ENCODE measurements at places on chromosomes 11 and 22.

DNA sequence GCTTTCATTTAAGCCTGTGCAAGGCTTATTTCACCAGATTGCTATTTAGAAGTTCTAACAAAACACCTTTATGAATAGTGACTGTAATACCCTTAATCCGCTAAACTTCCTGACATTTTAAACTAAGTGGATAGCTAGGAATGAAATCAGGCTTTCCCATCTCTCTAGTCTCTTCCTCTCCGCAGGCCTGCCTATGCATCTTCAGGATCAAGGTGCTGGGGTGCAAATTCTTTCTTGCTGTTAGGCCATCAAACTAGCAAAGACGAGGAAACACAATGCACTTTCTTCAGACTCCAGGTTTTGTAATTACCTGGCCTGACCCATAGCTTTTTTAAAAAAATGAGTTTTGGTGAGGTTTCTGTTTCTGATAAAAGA is 149.4 kb downstream of the DBX1 start:
- no peak for DNase-seq

DNA sequence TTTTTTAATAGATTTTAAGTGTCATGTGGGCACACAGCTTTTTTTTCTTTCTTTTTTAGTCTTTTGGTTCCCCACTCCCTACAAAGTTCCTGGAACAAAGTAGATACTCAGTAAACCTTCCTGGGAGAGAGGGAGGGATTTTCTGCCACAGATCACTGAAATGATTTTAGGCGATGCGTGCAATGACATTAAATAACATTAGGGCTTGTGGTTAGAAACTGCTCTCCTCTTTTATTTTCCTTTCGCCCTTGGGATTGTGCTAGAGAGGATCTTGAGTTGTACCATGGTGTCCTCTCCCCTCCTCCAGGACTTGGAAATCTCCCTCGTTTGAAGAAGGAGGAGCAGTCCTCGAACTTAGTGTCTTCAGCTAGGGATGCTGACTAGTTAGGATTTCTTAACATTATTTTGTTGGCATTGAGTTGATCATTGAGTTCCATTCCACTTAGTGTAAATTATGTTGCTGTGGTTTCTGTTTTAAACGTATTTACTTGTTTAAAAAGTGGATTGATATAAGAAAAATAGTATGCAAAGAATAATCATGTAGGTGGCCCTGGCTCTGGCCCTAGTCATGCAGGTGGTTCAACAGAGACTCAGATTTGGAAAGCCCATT is 88.4 kb downstream of the TRAF6 start:
- DNase-seq: no peak

DNA sequence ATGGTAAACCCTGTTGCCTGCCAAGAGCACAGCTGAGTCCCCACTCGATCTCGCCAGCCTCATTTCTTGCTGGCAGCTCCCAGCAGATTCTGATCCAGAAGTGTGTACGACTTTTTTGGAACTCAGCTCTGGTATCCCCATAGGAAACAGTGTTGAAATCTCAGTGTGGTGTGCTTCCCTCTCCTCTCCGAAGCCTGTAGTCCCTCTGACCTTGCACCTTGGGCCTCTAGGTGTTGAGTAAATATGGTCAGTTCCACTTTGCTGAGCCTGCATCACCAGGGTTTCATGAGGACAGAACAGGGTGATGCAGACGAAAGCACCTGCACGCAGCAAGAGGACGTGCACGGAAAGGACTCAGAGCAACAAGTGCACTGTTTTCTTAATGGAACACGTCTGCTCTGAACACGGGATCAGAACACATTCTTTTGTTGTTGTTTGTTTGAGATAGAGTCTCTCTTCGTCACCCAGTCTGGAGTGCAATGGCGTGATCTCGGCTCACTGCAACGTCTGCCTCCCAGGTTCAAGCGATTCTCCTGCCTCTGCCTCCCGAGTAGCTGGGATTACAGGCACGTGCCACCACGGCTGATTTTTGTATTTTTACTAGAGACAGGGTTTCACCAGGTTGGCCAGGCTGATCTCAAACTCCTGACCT is 3.8 kb upstream of the CPT1A start:
- no peak for DNase-seq

DNA sequence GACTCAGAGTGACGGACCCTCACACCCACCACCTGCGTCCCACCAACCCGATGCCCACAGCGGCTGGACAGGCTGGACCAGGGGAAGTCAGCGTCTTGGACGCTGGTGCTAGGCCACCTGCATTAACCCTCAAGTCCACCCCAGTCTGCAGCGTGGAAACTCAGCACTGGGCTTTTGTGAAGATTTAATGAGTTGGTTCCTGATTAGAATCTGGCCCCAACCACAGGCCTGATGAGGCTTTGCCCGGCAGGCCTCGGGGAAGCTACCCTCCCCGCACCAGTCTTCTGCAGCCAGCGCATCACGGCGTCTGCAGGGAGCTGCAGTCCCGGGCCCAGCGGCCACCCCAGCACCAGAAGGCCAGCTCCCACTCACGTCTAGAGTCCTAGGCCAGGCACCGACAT is 101.0 kb downstream of the BRD1 start:
- DNase-seq: no peak

DNA sequence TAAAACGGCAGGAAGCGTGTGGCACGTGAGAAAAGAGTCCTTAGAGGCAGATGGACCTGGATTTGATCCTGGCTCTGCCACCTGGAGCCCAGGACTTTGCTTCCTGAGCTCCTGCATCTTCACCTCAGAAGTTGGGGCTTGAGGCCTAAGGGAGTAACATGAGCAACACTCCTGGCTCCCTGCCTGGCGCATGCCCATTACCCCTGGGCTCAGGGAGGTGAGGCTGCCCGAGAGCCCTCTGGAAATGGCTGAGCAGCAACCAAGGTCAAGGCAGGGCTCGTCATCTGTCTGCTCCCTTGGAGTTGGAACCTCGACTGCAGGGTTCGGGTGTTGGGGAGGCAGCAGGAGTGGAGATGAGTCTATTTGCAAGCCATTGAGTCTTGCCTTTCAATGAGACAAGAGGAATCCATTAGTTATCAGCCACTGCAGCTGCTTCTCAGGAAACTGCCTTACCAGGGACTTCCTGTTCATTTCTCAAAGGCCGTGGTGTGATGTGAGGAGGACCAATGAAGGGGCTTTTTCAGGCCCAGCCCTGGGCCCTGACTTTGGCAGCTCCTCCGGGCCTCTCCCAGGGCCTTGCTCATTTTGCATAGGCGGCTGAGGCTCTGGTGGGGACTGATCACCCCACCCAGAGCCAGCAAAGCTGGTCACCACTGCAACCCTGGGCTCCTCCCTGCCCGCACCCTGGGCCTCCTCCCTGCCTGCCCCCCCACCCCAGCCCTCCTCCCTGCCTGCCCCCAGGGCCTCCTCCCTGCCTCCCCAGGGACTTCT is 6.4 kb downstream of the FADS2 start:
- DNase-seq: no peak

GRCh38 chr11:1481861-1482441 is 4.6 kb downstream of the MOB2 start:
- no peak for DNase-seq

- no peak for DNase-seq
These were observed 152.8 kb upstream of the ZBED5 start for GRCh38 chr11:11010624-11011127.

DNA sequence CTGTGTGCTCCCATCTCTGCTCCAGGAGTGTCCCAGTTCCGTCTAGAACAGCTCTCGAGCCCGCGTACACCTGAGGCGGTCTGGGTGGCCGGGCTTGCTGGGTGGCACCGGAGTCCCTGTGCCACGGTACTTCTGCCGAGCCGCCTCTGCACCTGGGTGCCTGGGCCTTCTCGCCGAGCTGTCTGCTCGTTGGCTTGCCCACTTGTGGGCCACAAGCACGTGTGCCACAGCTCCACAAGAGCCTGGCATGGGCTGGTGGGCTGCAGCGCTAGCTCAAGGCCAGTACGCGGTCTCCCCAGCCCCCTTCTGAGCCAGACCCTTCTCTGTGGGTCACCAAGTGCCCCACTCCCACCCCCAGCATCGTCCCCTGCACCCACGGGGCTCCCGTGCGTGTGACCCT is 388.0 kb downstream of the TBC1D22A start:
- DNase-seq: no peak

GRCh38 chr11:131371791-131372104 is 1.3 kb downstream of the NTM start:
- DNase-seq: no peak

GRCh38 chr22:39581303-39581702 is 10.8 kb downstream of the CACNA1I start:
- no peak for DNase-seq

- no peak for DNase-seq
These were observed 40.9 kb downstream of the DGCR2 start for GRCh38 chr22:19081351-19081750.

- DNase-seq: no peak
These were observed 7.0 kb downstream of the CCND1 start for GRCh38 chr11:69647761-69648497.

DNA sequence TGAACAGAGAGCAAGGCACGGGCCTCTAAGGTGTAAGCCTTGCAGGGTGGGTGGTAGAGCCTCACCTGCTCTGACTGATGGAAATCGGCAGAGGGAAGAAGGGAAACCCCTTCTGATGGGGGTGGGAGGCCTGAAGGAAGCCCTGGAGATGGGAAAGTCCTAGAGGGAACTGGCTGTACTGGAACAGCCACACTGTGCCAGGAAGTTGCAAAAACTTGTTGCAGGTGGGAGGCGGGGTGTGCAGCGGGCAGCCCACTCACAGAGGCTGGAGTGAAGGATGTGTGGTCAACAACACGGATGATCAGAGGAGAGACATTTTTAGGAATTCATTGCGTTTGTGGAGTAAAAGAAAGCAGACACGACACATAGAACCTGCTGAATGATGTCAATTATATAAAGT is 91.3 kb downstream of the ZC3H12C start:
- DNase-seq: no peak

GRCh38 chr11:66568124-66568916 is at the start of gene CTSF:
TSS of gene CTSF (minus strand) at chr11:66568606. CDS start at chr11:66568486, 120 bp downstream.
- peak; percentile 72 for DNase-seq

DNA sequence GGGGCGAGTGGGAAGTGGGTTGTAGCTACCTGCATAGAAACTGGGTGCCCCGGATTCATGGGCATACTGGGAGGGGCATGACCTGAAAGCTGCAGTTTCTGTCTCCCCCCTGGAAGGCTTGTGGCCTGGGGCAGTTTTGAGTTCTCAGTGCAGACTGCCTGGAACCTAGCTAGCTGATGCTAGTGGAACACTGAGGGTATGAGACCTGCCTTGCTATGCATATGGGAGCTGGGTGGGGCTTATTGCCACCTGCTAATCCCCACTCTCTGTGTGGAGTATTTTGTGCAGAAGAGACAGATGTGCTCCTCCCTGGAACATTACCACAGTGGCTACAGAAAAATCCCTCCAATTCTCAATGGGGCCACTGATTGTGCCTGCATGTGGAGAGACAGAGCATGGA is 11.7 kb upstream of the OR56B4 start:
- no peak for DNase-seq

- peak; percentile 91 for DNase-seq
These were observed 1.1 kb upstream of the VPS37C start for GRCh38 chr11:61162092-61162941.

DNA sequence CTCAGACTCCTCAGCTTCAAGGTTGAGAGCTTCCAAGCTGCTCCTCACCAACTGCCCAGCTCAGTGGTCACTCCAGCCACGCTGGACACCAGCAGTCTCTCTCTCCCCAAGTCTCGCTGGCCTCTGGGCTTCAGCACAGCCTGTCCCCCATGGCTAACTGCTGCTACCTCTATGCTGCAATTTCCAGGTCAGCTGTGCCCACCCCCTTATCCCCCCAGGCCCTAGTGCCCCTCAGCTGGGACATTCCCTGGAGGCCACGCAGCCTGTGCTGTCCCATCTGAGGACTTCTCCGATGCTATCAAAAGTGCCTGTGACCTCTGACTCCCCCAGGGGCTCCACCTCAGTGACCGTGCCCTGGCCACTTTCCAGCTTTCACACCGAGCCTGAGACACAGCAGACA is 37.5 kb upstream of the PHF21B start:
- no peak for DNase-seq

- no peak for DNase-seq
These were observed 143.1 kb upstream of the RASSF10 start for GRCh38 chr11:12865863-12866595.

DNA sequence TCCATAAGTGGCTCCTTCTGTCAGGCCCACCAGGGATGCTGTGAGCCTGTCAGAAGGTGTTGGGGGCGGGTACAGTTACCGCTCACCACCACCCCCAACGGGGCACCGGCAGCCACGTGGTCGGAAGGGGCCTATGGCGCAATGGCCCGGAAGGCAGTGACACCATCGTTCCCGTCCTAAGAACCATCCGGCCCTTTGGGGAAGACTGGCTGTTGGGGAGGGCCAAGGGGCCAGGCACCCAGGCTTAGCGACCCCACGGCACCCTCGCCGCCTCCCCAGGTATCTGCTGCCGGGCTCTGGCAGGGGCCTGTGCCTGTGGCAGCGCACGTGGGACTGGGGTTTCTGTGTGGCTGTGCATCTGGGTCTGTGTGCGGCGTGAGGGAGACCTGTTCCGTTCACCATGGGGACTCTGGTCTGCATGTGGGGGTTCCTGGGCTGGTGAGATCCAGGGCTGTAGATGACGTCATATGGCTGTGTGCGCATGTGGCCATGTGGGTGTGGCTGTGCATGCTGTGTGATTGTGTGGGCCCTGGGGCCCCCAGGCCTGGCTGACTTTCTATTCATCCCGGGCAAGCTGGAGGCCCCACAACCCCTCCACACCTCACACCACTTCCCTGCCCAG is 717 bp downstream of the OSM start:
- no peak for DNase-seq

- peak; percentile 61 for DNase-seq
These were observed 2.7 kb downstream of the CRYBB3 start for GRCh38 chr22:25202290-25202921.

DNA sequence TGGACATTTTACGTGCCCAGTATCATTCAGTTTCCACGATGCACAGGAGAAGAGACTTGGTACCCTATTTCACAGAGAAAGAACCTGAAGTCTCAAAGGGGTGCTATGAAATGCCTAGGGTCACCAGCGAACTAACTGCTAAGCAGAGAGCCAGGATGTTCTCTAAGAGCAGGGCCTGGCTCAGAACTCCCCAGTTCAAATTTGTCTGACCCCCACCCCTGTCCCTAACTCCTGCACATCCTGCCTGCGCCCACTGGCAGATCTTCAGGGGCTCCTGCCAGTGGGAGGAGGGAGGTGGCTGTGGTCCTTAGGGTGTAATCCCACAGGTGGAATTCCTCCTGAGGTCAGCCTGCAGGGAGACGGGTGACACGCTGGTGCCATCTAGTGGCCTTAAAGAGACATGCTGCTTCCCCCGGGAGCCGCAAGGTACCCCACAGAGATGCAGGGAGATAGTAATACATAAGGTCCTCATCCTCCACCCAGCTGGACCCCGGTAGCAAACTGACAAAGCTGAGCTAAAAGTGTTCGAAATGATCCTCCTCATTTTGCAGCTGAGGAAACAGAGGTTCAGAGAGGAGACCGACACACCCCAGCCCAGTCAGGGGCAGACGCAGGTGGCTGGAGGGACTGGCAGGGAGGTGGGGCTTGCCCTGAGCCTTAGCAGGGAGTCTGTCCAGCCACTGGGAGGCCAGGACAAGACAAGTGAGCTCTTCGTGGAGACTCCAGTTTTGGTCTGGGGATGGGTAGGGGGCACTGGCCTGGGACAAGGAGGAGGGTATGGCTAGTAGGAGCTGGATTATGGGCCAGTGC is 34.1 kb downstream of the MB start:
- DNase-seq: peak; percentile 76

- no peak for DNase-seq
These were observed 32.4 kb downstream of the CNTF start for GRCh38 chr11:58654908-58655296.
